Foreskin melanocyte (primary cell): ENCODE measurements at places on chromosomes 11 and 22.

- peak; percentile 77 for DNase-seq
Observed at GRCh38 chr11:12900496-12900895, 108.6 kb upstream of the RASSF10 start.

DNA sequence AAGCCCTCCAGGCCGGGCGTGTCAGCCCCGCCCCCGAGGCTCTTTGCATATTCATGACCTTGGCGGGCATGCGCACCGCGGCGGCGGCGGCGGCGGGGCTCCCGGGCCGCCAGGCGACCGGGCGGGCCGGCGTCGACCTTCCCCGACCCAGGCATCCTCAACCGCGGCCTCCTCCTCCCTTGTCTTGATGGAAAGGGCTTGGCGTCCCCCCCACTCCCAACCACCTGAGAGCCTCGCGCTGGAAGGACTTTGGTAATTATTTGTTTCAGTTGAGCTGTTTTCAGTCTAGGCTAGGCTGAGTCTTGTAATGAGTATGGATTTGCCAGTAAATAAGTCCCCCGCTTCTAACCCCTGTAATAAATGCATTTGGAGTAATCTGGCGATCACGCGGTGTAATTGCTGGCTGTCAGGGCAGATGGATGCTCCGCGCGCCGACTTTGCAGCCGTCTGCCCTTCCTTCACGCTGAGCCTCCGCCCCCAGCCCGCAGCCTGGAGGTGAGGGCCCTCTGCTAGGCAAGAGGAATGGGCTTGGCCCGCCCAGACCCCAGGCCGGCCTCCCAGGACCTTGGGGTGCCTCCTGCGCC is 25.2 kb downstream of the FLRT1 start:
- DNase-seq, result no peak

- DNase-seq, result no peak
Observed at GRCh38 chr22:42873356-42873755, 16.3 kb upstream of the ARFGAP3 start.

GRCh38 chr11:24828938-24829605 is 332.2 kb downstream of the LUZP2 start:
- DNase-seq, result no peak

GRCh38 chr11:16607675-16608644 is 130.5 kb upstream of the C11orf58 start:
- DNase-seq, result peak; percentile 68

GRCh38 chr11:61973476-61974162 is 6.2 kb upstream of the FTH1 start:
- DNase-seq, result no peak

- DNase-seq, result no peak
Observed at GRCh38 chr22:23157560-23158515, 12.6 kb downstream of the RAB36 start.
